ENCODE measurements at places on chromosomes 16 and 17.

DNA sequence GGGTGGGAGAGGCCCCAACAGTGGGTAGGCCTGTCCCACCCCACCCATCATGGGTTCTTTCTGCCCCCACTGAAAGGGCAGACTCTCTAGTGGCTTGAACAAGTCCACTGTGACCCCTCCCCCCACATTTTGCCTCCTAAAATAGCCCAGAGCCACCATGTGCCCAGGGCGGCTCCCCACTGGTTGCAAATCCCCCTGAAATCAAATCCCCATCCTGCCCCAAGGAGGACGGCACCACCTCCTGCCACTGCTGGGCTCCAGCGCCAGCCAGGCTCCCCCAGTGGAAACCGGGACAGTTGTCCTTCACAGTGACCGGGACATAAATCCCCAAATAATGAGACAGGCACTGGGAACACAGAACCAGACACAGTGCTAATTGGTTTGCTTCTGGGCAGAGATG, 20.5 kb downstream of the ZNF385C start:
- DNase-seq = no peak

DNA sequence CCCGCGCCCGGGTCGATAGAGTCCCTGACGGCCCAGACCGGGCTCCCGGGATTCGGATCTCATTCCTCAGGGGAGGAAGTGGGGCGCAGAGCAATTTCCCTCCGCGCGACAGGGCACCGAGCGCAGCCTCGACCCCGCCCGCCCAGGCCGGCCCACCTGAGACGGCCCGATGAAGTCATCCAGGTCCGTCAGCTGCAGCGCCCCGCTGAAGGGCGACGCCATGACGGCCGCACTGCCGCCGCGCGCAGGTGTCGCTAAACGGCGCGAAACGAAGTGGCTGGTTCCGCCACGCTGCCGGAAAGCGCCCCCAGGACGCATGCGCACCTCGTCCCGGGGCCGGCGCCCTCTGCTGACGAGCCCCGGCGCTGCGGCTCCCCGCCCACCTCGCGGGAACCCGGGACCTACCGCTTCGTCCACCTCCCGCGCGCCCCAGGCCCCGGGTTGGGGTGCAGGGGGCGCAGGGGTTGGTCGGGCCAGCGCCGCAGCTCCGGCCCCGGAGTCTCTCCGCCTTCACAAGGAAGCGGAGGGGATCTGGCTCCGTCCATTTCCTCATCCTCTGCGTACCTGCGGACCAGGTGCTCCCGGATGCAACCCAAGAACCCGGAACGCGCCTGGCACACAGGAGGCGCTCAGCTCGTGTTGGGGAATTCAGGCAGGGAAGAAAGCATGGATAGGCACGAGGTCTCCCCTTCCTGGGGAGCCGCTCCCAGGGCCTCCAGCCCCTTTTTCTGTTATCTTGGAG, at the start of gene CIAO3:
CIAO3 (minus strand) TSS at position 234 of the 742 bp plus-strand sequence; CDS start at position 222, 12 bp downstream.
- DNase-seq = peak; percentile 45

GRCh38 chr17:74464730-74465377, 1.6 kb upstream of the CD300A start:
- DNase-seq = no peak

- DNase-seq = no peak
Observed at GRCh38 chr17:56985371-56986162, 7.6 kb downstream of the SCPEP1 start.

GRCh38 chr16:57273826-57274225, 10.6 kb downstream of the PLLP start:
- DNase-seq = no peak

GRCh38 chr17:36525888-36526287, 8.8 kb downstream of the MYO19 start:
- DNase-seq = no peak

DNA sequence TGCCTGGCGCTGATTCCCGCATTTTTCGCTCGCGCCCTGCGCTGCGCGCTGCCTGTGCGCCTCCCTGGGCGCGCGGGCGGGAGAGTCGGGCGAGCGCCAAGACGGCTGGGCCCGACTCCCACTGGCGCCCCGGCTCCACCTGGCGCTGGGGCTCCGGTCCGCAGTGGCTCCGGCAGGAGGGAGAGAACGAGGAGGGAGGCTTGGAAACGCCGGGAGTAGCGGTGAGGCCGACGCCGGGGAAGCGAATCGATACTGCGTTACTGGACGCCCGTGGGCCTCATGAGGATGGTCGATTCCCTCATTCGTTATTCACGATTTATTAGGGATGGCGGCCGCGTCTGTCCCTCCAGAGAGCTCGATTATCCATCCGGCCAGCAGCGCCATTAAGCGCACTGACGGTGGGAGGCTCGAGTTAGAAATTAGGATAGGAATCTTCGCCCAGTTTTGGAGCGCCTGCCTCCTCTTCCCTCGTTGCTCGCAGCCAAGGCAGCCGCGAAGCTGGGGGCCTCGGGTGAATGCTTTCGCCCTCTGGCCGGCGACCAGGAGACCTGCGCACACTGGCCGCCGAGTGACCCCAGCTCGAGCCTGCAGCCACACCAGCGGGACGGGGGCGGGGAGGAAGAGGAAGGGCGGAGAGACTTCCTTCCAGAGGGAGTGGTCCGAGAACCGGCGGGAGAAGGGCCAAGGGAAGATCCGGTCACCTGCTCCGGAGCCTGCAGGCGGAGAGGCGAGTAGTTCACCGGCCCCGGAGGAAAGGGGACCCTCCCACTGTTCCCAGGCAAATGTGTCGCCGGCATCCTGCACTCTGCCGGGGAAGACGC, 1.3 kb upstream of the PCGF2 start:
- peak; percentile 64 for DNase-seq

DNA sequence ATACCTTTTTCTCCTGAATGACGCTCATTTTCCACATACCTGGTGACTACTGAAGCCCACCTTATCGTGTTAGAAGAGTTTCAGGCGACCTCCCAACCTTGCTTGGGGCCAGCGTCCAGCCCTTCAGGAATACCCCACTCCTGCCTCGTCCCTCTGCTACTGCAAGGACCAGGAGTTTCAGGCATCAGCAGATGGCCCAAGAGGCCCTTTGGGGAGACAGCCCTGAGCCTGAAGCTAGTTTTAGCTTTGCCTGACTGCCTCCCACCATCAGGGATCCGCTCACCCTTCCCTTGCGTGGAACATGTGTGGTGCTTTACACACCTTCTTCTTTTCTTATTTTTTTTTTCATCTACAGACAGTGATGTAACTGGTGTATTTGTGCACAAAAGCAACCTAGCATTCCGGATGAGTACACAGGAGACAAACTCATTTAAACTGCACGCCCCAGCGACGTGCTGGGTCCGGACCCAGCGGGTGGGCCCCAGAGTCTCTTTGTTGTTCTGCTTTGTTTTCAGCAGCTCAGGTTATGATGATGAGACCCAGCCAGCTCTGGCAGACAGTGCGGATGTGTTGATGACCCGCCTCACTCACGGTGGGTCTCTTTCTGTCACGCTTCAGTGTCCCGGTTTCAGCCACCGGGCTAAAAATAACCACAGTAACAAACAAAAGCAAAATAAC, 242.4 kb downstream of the C16orf95 start:
- no peak for DNase-seq

DNA sequence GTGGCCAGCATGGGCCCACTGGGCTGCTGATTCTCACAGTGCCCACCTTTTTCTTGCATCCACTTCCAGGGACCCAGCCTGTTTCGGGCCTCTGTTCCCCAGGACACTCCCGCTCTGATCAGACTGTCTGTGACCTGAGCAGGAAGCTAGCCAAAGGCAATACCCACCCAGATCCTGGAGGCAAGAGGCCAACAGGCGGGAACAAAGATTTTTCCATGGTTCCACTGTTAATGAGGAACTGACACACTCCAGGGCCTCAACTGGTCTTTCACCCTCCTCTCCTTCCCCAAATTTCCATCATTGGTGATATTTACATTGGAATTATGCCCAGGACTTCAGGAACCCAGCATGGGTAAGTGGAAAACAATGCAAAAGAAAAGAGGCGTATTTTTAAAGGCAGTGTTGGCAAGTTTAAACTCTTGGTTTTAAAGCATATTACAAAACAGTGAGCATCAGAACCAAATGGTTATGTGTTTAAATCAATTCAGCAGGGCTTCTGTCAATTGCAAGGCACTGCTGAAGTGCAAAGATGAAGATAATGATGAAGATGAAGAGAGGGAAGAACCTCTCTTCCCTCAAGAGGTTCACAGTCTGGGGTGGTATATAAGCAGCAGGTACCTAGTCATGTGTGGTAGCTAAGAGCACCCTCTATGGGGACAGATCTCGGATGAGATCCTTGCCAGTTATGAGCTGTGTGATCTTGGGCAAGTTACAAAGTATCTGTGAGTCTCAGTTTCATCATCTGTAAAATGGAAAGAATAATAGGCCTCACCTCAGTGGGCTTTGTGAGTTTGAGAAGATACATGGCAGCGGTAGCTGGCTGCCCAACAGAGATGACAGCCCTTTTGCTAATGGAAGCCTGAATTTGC, 14.4 kb upstream of the ATP2A3 start:
- DNase-seq = no peak

- no peak for DNase-seq
Observed at GRCh38 chr17:54933921-54934320, 33.3 kb downstream of the TOM1L1 start.

GRCh38 chr17:8798846-8799569, at the start of gene MFSD6L:
MFSD6L (minus strand) TSS chr17:8799365; CDS start chr17:8799120, 245 bp downstream.
- no peak for DNase-seq

- DNase-seq = no peak
Observed at GRCh38 chr17:83180264-83180995, 101.0 kb downstream of the METRNL start.

- DNase-seq = no peak
Observed at GRCh38 chr17:28940142-28940541, 11.2 kb downstream of the PHF12 start.

Measured in SHP77 treated with DMSO at 0.1 percent for 48 hours (cell line).